Hepatocyte (in vitro differentiated cells): ENCODE measurements at places on chromosomes 6 and 20. TPM values are rescaled to one million over a fixed set of nuclear protein-coding genes. Genes with fewer than 3 reads are reported as not detected.
A peak's percentile ranks its signal among the peaks of the same experiment; 100 is the strongest.

DNA sequence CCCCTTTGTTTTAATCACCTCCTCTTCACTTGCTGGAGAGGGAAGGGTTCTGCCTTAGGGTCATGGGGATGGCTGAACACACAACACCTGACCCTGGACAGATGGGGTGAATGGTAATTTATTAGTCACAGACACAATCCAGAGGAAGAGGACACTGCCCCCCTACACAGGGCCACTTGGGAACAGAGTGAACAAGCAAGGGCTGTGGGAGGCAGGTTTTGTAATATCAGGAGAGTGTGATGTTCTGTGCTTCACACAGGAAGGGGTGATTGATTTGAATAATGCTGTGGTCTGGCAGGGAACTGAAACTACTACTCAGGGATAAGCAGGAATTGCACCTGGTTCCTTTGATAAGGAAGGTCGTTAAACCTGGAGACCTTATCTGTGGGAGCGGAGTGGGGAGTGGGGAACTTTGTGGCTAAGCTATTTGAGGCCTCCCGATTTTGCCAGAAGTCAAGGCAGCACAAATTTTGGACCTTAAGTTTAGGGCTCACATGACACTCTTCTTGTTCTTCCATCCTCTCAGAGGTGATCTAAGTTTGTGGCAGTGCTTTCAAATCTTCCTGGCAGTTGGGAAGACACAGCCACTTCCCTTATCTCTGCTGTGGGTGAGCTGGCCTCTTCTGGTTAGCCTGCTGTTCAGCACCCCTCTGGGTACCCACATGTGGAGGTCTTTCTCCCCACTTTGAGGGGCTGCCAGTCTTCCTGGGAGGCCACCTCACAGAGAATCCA, 77.8 kb downstream of the CD164 start:
- H3K4me3 ChIP-seq = no peak overlapping the region
- no peaks in the 10 kb centered on the region for H3K36me3 ChIP-seq
- no peaks in the 10 kb centered on the region for H3K27me3 ChIP-seq
- peak overlapping the region; percentile 65 for H3K27ac ChIP-seq

DNA sequence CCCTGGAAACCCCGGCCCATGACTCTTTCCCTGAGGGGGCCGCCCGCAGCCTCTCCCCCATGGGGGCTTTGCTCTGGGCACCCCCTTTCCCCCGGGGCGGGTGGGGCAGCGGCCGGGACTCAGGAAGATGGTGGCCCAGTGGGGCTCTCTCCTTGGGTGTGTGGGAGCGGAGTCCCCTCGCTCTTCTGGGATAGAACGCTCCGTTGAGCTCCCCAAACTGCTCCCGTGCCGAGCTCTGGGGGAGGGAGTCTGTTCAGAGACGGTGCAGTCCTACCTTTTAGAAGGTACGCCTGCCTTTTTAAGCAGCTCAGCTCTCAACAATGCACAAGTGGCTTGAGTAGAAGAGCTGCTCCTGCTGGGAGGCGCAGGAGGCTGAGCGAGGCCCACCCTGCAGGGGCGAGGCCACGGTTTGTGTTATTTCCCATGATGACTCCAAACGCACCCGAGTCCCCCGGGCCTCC, 21.7 kb upstream of the BHLHE23 start:
- H3K4me1 ChIP-seq = no peaks in the 10 kb centered on the region
- DNase-seq = no peak
- no peaks in the 10 kb centered on the region for H3K36me3 ChIP-seq
- no peak overlapping the region for H3K4me3 ChIP-seq
- H3K27ac ChIP-seq = no peak overlapping the region

GRCh38 chr6:90816764-90817163, 229.9 kb upstream of the MAP3K7 start:
- no peaks in the 10 kb centered on the region for H3K36me3 ChIP-seq
- no peak overlapping the region for H3K27ac ChIP-seq
- H3K4me1 ChIP-seq = peaks cover 4% of the 10 kb centered on the region
- no peak overlapping the region for H3K4me3 ChIP-seq
- DNase-seq = no peak

- H3K27ac ChIP-seq = no peak overlapping the region
- DNase-seq = peak; percentile 22
Measured at GRCh38 chr20:42483730-42484303, 705.9 kb downstream of the PTPRT start.

DNA sequence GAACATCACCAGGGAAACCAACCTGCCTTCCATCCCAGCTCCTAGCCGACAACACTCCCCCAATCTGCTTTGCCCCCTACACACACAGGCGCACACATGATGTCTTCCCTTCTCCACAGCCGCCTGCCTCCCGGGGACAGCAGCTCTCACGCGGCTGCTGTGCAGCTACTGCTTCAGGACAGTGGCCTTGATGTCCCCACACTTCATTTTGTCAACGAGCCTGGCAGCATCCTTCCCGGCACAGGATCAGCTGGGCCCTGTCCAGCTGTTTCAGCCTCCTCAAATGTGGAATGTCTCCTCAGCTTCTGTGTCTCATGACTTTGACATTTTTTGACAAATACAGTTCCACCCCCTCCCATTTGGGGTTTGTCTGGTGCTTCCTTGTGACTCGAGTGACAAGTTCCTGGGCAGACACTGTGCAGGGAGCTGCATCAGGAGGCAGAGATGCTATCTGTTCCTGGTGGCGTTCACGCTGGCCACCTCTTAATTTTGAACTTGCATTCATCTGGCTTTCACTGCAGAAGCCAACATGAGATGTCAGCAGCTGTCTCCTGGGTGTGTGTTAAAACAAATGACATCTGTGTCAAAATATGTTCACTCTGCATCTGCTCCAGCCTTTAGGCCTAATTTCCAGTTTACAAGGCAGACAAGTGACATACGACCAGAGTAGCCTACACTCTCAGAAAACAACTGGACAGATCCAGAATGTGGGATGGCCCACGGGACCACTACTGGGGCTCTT, 57.2 kb downstream of the GINS1 start:
- no peaks in the 10 kb centered on the region for H3K36me3 ChIP-seq
- no peak overlapping the region for H3K27ac ChIP-seq
- H3K27me3 ChIP-seq = no peaks in the 10 kb centered on the region

DNA sequence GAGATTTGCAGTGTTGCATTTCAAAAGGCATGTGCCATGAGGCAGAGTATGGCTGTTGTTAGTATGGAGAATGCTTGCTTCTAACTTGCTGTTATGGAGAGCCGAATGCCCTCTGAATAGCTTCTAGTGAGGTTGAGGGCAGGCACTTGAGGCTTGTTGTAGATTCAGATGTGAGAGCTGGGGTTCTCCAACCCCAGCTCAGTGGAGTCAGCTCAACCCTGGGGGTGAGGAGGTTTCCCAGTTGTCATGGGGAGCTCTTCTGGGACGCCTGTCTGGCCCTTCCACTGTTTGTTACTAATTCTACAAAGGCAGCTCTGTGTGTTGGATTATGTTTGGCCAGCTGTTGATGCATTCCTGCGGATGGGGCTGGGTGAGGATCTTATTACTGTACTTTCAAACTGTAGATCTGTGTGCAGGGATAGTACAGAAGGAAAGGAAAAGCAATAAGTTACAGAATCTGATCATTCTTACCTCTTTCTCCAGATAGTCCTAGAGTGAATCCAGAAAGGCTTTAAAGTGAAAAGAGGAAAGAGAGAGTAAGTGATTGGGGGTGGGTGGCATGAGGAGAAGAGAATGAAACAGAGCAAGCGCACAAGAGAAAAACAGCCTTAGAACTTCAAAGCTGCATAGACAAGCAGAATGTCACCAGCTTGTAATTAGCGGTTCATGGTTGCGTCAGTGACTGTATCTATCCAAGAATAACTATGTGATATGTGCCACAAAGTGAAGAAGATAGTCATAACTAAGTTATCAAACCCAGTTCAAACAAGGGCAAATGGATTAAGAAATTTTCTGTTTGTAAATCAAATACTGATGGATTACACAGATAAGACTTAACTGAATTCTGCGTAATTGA, 148.7 kb downstream of the PRL start:
- H3K36me3 ChIP-seq = no peaks in the 10 kb centered on the region
- H3K4me3 ChIP-seq = no peak overlapping the region
- H3K27me3 ChIP-seq = no peaks in the 10 kb centered on the region
- peak overlapping the region; percentile 50 for H3K27ac ChIP-seq

DNA sequence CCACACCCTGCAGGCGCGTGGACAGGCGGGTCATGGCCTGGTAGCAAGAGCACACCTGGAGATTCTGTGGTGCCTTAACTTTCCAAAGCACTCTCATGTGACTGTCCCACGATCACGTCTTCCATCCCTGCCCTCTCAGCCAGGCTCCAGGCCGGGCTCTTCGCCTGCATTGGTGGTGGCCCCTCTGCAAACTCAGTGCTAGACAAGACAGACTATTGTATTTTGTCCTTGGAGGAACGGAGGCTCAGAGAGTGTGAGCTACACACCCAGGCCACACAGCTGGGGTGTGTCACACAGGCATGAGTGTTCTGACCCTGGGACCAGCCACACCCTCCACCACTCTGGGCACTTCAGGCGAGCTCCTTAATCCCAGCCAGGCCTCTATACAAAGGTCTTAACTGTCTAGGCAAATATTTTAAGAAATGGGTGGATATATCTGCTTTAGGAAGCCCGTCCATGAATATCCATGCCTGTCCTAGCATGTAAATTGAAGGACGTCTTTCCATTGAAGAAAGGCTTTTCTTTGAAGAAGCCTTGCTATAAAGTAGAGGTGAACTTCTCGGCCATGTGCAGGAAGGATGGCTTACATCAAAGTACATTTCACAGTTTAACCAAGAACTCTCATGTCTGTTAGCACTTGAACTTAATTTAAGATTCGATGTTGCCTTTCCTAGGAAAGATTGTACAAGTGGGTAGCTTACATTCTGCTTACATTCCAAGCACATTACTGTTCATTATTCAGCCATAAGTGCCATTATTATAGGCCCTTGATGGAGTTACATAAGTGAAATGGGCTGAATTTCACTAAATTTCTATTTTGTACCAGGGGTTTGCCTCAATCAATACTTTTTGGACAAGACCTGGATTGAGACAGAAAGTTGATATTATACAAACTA, 263.9 kb downstream of the DLL1 start:
- peaks cover 34% of the 10 kb centered on the region for H3K4me1 ChIP-seq
- no peaks in the 10 kb centered on the region for H3K36me3 ChIP-seq
- no peak overlapping the region for H3K4me3 ChIP-seq

DNA sequence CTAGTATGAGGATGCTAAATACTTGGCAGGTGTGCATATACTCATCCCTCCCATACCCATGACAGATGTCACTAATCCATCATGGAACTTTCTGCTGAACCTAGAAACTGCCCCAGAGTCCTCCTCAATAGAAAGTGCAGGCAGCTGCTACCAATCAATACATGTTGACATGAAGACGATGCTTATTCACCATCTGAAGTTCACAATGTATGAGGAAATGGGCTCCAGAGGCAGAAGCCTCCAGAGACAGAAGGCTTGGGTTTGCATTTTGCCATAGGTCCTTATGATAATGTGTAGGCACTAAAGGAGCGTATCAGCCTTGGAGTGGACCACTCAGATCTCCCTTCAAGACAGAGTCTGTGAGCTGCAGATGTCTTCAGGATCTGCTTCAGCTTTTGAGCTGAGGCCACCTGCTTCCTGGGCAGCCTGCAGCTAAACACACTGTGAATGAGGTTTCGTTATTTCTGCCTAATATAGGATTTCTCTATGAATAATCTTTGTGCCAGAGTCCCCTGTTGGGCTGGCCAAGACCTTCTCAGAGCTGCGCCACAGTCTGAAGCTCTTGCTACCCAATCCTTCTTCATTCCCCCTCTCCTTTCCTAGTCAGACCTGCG, 7.5 kb upstream of the KIAA1755 start:
- no peaks in the 10 kb centered on the region for H3K27me3 ChIP-seq
- H3K36me3 ChIP-seq = no peaks in the 10 kb centered on the region
- DNase-seq = no peak

Gene TREML4
- total RNA-seq = not detected in 2 replicates

Gene ACTL10
- total RNA-seq = 0.17 and 0.24 TPM in 2 replicates

DNA sequence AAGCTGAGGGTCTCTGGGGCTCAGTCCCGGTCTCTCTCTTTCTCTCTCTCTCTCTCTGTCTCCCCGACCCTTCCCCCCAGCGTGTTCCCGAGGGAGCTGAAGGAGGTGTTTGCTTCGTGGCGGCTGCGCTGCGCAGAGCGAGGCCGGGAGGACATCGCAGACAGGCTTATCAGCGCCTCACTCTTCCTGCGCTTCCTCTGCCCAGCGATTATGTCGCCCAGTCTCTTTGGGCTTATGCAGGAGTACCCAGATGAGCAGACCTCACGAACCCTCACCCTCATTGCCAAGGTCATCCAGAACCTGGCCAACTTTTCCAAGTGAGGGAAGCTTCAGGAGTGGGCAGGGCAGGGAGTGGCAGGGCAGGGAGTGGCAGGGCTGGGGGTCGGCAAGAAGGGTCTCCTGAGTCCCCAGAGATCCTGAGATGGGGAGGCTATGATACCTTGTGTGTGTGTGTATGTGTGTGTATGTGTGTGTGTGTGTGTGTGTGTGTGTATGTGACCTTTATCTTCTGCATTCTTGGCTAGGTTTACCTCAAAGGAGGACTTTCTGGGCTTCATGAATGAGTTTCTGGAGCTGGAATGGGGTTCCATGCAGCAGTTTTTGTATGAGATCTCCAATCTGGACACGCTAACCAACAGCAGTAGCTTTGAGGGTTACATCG, 13.6 kb upstream of the ZBTB9 start:
- H3K27me3 ChIP-seq = no peaks in the 10 kb centered on the region
- no peak for DNase-seq
- H3K27ac ChIP-seq = no peak overlapping the region
- H3K4me3 ChIP-seq = no peak overlapping the region
- no peaks in the 10 kb centered on the region for H3K4me1 ChIP-seq

GRCh38 chr6:157312757-157313156, 10.6 kb downstream of the TMEM242 start:
- H3K36me3 ChIP-seq = no peaks in the 10 kb centered on the region
- H3K4me3 ChIP-seq = no peak overlapping the region
- no peak for DNase-seq
- H3K4me1 ChIP-seq = no peaks in the 10 kb centered on the region

DNA sequence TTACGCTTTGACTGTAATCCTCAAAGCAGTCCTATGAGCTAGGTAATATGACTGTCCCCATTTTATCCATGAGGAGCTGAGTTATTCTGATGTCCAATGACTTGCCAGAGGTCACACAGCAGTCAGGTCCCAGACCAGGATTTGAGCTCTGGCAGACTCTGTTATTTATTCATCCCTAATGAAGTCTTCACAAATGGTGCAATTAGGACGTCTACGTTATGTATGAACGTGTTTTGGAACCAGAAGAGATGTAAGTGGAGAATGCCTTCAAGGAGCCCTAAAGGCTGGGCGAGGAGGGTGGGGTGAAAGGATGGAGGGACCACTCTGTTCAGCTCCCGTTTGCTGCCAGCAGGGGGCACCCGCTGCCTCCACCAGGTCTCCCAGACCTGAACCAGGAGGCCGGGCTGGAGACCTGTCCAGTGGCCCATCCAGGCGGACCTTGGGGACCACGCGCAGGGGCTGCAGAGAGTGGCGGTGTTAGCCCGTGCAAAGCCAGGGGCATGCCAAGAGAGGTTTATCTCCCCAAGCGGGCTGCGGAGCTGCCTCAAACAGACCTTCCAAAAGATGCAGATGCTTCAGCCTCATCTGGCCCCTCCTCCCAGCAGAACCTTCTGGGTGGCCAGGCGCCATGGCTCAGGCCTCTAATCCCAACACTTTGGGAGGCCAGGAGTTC, 15.2 kb upstream of the ZNF335 start:
- H3K4me1 ChIP-seq = no peaks in the 10 kb centered on the region
- no peaks in the 10 kb centered on the region for H3K27me3 ChIP-seq
- no peaks in the 10 kb centered on the region for H3K36me3 ChIP-seq
